T47D (cell line): ENCODE measurements at places on chromosomes 13 and 19.

DNA sequence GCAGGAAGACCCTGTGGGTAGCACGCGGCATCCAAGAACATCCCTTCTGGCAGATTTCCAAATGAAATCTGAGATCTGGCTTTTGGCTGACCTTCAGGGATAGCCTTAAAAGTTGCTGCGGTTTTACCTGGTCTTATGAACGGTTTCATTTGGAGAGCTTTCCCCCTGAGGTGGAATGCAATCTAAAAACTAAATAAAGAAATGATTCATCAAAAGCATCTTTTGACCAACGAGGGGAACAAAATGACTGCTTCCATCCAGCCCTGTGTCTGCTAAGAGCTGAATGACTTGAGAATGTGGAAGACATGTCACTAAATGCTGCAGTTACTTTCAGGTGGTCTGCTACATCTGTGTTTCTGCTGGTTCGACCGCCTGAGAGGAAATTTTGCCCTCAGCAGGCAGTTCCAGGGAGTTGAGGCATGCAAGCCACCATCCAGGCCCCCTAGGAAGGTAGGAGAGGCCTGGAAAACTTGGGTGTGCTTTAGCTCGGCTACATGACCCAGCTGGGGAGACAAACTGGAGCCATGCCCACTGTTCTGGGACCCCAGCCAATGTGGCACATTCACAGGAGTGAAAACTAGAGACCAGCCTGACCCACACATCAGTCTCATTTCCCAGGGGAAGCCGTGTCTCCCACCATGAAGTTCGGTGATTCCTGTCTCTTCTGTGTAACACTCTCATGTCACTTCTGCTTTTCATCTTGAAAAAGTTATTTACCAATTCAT is 175.1 kb upstream of the KL start:
- no peak for DNase-seq

DNA sequence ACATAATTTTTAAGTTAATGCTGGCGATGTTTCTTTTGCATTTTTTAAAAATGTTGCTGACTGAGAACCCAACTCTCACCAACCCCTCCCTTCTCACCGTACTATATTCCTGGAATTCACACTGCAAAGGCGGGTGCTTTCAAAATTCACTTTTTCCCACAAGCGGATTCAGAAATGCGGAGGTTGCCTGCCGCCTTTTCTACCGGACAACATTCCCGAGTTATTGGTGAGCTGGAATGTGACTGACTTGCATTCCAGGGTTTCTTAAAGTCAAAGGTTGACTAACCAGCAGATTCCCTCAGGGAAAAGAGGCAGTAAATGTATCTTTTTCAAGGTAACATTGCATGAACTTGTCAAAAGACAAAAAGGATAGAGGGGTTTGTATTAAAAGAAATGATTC is 113.3 kb downstream of the RAB20 start:
- peak; percentile 57 for DNase-seq

DNA sequence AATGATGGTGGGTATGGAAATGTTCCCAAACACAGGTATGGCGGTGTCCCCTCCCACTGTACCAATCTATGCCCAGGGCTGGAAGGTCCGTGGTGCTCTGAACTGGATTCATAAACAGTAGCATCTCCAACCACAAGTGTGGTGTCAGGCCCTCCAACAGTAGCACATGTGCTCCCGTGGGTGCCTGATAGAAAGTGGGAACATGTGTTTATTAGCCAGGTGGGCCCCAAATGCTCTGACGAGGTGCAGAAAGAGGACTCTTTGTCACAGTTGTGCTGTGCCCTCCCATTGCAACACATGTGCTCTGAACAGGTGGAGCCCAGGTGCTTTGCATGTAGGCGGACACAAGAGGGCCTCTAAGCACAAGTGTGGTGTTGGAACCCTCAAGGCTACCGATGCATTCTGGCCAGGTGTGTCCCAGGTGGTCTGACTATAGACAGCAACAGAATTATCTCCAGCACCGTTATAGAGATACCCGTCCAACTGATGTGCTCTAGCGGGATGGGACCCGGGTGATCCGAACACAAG is 75.4 kb upstream of the ZNF30 start:
- peak; percentile 19 for DNase-seq

- no peak for DNase-seq
Measured at GRCh38 chr13:111480976-111481375, 160.5 kb downstream of the TEX29 start.

DNA sequence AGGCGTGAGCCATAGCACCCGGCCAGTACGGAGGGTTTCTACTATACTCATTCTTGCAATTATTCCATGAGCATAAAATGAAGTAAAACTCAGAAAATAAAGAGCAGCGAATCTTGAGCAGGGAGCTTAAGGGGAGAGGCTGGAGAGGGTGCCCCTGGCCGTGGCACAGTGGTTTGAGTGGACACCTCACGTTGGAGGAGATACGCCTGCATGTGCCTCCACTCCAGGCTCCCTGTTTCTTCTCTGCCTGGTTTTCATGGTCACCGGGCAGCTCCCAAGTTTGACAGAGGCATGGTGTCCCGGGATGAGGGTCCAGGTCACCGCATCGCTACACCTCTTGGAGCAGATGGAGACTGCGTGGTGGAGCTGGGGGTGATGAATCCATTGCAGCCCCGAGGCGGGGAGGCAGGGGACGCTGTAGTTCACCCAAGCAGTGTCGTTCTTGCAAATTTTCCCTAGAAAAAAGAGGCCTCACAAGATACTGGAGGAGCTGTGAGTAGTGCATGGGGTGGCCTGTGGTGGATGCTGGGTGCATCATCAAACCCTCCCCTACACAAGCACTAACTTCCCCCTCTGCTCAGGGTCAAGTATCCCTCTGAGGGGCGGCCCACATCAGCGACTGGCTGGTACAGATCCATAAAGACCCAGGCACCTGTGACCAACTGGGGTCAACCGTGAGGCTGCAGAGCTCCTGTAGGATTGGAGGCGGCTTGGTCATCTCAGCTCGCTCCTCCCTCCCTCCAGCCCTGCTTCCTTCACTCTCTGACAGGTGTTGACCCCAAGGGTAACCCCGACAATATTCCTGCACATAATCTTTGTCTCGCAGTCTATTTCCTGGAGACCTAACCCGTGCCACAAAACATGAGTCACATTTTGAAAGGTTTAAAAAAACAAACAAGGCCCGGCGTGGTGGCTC is 3.6 kb upstream of the MIER2 start:
- no peak for DNase-seq

DNA sequence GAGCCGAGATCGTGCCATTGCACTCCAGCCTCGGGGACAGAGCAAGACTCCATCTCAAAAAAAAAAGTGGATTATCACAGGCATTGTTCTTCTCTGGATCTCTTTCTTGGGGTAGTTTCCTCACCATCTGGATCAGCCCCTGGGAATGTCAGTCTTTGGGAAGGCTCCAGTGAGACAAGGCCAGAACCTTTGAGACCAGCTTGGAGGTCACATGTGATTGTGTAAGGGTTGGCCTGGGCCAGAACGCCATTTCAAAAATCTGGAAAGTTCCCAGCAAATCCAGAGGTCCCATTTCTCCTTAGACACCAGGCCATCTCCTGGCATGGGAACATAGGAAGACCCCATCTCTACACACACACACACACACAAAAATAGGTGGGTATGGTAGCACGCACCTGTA is 14.2 kb upstream of the ANGPTL8 start:
- DNase-seq: no peak

- no peak for DNase-seq
Measured at GRCh38 chr19:21158523-21159135, 16.8 kb downstream of the ZNF431 start.
